ENCODE measurements at places on chromosomes 2 and 18.

- no peak for DNase-seq
Observed at GRCh38 chr2:38013158-38013752, 62.7 kb downstream of the CYP1B1 start.

- DNase-seq: no peak
Observed at GRCh38 chr18:8800876-8801262, 95.5 kb downstream of the MTCL1 start.

DNA sequence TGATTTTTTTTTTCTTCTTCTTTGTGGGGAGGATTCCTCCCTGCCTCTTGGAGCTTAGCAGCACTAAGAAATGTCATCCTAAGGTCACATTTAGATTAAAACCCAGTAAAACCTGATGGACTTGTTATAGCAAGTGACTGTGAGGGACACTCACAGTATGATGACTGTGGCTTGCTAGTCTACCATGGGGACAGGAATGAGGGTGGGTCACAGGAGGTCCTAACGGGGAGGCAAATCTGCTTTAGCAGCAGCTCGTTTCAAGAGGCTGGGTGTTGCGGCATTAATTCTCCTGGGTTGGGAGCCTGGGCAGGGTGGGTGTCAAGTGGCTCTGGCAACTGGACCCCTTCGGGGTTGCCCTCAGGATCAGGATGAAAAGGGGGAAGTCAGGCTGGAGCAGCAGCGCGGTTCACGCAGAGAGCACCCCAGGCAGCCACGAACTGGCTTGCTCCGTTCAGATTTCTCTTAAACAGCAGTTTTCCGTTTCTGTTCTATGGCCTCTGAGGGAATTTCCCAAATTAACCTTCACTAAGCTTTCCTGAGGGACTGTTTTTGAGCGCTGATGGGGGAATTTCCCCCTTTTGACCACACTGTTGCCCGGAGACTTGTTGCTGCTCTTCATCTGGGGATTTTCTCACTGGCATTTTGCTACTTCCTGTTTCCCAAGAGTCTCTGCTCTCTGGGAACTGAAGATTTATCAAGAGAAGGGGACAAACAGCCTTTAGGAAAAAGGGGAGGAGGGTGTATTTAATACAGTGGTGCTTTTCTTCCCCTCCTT lies 59.8 kb upstream of the PELI1 start:
- peak; percentile 49 for DNase-seq

GRCh38 chr2:161414042-161415033 lies 1.8 kb upstream of the TBR1 start:
- DNase-seq: no peak

DNA sequence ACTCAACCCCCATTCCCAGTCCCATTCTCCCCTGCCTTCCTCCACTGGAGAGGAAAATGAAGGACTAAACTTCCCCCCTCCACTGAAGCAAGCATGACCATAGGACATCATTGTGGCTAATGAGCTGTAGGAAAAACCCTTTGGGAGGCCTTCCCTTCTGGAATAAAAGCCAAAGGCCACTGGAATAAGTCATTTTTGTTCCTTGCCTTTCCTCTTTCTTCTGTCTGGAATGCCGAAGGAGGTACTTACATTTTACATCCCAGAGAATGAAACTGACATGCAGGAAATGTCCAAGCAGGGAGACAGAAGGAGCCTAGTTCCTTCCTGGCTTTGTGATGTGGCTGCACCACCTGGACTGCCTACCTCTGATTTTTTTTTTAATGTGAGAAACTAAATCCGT lies 9.1 kb upstream of the PTPRM start:
- DNase-seq: no peak

DNA sequence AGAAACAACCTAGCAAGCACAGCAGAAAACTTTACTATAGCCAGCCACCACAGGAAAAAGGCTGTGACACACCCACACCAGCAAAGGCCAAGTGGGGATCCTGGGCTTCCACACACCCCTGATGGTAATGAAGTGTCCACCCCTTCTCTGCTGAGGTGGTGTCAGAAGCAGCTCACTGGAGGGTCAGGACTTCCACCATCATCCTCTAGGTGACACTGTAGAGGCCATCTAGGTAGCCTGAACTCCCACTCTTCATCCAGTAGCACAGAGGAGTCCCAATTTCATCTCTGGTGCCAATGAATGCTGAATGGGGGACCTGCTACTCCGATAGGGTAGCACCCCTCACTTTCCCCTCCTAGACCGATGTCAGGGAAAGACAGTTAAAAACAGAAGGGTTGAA lies 1544.4 kb downstream of the LRP1B start:
- DNase-seq: no peak

DNA sequence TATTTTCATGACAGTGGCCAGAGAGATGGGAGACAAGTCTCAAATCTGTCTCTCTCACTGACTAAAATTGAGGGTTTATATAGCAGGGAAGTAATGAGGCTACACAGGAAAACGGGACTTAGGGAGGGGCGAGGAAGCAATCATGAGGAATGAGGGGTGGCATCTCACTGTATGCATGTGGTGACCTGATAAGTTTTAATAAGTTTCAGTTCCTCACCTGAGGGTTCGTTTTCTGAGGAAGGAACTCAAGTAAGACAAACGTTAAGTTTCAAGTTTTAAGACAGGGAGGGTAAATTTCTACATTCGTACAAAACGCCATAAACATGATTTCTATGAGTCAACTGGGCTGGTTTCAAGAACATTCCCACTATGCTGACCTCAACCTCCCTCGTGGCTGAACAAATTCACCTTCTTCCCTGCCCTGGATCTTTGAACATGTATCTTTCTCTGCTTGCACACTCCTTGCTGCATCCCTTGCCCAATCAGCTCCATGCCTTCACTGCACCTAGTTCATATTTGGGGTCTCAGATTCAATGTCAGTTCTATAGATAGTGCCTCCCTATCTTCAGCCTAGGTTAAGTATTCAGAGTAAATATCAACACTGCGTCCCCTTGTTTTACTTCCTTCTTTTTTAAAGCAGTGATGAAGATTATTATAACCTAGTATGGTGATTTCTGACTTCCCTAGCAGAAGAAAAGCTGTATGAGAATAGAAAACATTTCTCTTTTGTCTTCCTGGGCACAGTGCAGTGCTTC lies 53.3 kb upstream of the CNTNAP5 start:
- DNase-seq: no peak

GRCh38 chr2:127392133-127392827 lies 4.5 kb upstream of the MAP3K2 start:
- DNase-seq: no peak

Measured in activated T-helper 1 cell treated with anti-CD3 and anti-CD28 coated beads, Interleukin-12 subunit alpha, Interleukin-12 subunit beta, Interleukin-2, Interleukin-4 antibody, amounts not matched to agents 30 ng/mL and 10 ng/mL and 1 ng/mL, durations not matched to agents 14 hours and 24 hours and 36 hours (primary cell).